ENCODE measurements at places on chromosomes 4 and X.

- DNase-seq, result peak; percentile 14
These were observed 68.0 kb upstream of the TLR2 start for GRCh38 chr4:153616006-153616555.

DNA sequence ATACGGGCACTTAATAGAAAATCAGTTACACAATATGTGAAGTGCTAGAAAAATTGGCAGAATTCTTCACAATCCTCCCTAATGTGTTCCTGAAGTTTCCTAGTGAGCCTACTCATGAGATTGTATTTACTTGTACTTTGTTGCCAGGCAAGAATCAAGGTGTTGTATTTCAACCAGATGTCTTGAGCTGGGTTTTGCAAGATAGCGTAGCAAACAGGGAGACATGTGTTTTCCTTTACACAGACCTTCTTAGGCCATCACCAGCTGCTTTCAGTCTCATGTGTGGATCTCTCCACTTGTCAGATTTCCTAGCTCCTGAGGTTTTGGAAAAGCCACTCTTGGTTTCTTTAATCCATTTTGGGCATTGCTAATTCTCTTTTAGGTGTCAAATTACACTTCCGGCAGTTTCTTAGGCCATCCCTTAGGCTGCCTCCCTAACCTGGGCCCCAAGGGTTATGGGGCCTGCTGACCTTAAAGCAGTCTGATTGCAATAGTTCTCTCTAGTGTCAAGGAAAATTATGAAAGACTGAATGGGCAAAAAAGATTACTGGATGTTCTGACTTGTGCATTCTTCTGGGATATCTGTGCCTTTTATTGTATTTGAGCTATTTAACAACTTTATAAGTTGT is 12.2 kb upstream of the EDA start:
- no peak for DNase-seq

DNA sequence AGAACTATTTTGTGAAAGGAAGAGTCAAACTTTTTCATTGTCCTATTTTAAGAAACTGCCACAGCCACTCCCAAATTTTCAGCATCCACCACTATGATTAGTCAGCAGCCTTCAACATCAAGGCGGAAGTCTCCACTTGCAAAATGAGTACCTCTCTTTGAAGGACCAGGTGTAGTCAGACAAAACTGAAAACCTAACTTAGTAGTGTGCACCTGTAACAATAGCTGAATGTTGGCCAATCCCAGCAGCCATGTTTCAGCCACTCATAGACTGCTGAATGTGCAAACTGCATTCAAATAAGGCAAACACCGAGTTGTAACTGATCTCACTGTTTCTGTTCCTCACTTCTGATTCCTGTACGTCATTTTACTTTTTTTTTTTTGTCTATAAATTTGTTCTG is 341.1 kb downstream of the IL15 start:
- no peak for DNase-seq

DNA sequence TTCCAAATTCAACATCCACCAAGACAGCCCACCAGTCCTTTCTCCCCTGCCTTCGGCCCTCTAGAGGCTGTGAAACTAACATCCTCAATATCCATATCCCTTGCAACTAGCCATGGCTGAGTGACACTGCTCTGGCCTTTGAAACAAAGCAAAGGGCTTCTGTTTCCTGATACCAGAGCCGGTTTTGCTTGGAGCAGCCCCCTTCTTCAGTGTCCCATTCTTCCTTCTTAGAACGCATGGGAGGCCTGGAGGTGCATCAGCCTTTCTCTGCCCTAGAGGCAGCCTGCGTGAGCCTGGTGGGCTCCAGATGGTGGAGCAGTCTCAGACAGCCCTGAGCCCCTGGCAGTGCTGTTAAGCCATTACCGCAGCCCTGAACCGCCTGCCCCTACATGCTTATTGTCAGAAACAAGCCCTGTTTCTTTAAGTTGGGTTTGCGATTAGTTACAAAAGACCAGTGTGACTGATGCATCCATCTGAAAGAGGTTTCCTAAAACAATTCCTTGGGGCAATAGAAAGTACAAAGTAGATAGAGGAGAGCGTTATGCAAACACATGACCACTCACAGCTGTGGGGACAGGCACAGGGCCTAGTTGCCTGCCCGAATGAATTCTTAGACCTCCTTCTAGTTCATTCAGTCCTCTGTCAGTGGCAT is 74.1 kb downstream of the EVC start:
- DNase-seq, result no peak

DNA sequence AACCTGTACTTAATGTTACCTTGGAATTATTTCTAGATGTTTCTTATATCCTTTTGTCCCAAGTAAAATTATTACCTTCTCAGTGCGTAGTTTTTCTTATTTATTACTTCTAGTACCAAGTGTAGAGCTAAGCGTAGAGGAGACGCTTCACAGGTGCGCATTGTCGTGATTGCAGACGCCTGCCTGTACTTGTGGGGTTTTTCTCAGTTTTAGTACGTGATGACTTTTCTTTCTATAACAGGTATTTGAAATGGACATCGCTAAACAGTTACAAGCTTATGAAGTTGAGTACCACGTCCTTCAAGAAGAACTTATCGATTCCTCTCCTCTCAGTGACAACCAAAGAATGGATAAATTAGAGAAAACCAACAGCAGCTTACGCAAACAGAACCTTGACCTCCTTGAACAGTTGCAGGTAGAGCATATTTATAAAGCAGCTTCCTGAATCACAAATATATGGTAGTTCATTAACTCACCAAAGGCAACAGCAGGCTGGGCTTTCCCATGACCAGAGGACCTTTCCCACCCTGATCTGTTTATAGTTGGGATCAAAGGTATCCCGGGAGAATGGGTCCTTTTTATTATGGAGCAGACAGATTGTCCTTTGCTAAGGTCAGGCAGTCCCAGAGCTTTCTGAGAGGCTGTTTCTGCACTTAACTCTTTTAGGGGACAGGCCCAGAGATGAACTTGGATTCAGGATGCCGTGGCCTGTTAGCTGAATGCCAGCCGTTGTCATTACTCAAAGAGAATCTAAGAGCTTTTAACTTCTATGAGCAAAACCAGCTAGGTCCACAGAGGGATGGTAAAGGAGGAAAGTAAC is 172.9 kb downstream of the PTTG2 start:
- DNase-seq, result no peak

All from stimulated activated CD4-positive, alpha-beta T cell treated with anti-CD3 and anti-CD28 coated beads, Interleukin-2, amount 100 ng/mL, for 4 hours (primary cell).